ENCODE measurements at places on chromosomes 7 and 10.

GRCh38 chr7:127550247-127550646, 35.1 kb downstream of the GCC1 start:
- no peak for DNase-seq

- no peak for DNase-seq
Measured at GRCh38 chr10:130135676-130136225, 440 bp upstream of the GLRX3 start.

- DNase-seq, result no peak
Measured at GRCh38 chr7:39606941-39607340, 16.4 kb upstream of the RALA start.

DNA sequence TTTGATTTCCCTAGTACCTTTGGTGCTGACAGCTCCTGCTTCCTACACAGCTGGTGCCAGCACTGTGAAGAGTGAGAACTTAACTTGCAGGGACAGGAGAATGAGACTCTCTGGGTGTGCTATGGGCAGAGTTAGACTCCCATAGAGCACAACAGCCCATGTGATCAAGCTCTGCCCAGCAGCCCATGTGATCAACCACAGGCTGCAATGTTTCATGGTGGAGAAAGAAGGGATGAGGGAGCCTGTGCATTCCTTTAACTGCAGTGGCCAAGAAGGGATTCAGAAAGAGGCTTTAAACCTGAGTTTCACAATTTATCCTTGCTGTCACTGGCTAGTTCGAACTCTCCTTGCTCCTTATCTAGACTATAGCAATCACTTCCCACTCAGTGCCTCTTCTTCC, 10.0 kb upstream of the MEST start:
- DNase-seq, result no peak

DNA sequence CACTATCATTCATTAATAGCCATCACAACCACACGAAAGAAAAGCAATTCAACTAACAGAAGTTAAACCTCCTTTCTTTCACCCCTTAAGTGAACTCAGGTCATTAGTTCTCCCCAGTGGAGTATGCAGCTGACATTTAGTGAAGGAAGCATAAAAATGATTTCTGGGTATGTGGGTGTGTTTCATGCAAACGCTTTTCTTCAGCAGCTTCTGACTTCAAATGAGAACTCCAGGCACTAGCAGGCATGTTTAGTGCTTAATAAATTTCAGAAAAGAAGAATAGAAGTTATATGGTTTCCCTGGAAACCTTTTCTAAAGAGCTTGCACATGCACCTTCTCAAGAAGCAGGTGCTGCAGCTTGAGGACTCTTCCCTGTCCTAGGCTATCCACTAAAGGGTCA, 62.5 kb downstream of the PIK3CG start:
- DNase-seq, result no peak

GRCh38 chr10:121205625-121206024, 354.5 kb downstream of the WDR11 start:
- no peak for DNase-seq

DNA sequence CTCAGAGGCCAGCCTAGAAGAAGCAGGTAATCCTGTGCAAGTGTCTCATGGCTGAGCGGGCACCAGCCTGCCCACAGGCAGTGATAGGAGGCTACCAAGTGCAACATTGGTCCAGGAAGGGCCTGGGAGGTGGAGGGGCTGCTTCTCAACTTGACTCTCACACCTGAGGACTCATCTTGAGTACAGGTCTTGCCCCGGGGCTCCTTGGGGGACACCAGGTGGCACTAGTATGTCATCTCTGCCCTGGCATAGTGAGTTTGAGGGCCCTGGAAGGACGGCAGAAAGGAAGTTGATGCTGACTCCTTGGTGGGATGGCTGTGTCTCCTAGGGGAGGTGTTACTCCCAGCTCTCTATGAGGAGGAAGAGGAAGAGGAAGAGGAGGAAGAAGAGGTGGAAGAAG, 2.3 kb downstream of the CCDC136 start:
- DNase-seq, result no peak

- DNase-seq, result no peak
Measured at GRCh38 chr10:78260141-78260540, 226.5 kb downstream of the RPS24 start.

- DNase-seq, result no peak
Measured at GRCh38 chr7:106110885-106111654, 1.0 kb downstream of the SYPL1 start.

- DNase-seq, result no peak
Measured at GRCh38 chr10:99387071-99387470, 43.4 kb downstream of the GOT1 start.

GRCh38 chr7:41047789-41048191, 655.1 kb downstream of the INHBA start:
- DNase-seq, result no peak

- no peak for DNase-seq
Measured at GRCh38 chr7:77466450-77466849, 50.3 kb upstream of the GSAP start.

DNA sequence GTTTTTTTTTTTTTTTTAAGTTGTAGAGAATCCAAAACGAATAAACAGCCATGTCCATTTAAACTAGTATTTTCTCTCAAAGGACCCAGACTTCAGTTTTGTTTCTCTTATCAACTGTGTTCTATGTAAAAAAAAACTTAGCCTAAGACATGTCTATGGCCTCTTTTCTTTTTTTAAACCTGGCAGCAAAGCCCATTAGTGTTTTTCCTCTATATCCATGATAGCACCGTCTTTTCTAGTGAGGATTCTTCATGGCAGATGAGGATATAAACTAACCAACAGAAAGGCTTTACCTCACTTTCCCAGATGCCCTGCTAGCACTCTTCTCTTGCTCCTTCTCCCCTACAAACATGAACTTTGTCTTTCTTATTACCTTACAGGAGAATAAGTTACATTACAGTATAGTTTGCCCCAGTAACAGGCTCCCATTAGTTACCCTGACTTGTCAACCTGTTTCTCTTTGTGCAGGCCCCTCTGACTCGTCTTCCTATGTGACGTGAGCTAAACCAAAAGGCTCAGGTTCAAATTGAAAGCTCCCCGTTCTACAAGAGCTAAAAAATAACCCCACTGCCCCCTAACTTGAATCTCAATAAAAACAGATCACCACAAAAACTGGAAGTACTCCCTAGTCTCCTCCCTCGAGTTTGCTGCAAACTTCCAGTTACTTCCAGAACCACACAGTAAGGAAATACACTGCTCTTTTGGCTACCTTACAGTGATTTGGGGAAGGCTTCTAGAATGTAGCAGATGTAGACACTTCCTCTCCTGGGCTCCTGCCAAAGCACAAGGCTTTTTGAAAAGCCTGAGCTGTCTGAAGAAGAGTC, 20.1 kb downstream of the P4HA1 start:
- DNase-seq, result no peak
